ENCODE measurements at places on chromosomes 12 and 14.

DNA sequence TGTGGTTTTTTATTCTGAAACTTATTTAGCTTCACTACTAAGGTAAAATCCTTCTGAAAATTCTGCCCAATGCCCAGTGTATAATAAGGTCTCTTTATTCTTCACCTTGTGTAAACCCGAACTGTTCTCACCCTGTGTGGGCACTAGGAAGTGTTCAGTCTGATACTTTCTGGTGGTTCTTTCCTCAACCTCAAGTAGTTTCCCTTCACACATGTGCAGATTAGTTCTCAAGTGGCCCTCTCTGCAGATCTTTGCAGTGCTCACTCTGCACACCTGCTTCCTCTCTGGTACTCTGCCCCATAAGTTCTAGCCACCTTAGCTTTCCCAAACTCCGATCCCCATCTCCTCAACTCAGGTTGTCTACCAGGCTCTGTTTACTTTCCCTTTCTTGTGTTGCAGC is 61.6 kb downstream of the RAD51B start:
- DNase-seq = no peak

GRCh38 chr12:30926243-30927221 is at the start of gene TSPAN11:
TSPAN11 (plus strand) TSS chr12:30926748; CDS start chr12:30953992, 27,244 bp downstream.
- no peak for DNase-seq

GRCh38 chr12:123427036-123427769 is 9.3 kb downstream of the RILPL2 start:
- no peak for DNase-seq

DNA sequence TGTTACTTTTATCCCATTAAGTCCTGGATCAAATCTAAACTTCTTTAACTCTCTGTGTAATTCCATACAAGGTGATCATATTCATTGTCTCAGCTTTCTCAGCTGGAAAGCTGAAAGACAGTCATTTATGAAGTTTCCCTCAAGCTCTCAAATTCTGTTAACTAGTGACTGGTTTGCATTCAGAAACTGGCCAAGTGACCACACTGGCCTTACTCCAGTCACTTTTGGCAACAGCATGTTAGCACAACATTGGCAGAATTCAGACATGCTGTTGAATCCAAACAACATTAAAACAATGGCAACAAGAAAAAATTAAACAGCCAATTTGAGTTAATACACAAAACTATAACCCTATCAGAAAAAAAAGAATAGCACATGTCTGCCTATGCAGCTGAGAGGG is 343.3 kb downstream of the MDGA2 start:
- DNase-seq = no peak

- no peak for DNase-seq
These were observed 796.5 kb downstream of the GALC start for GRCh38 chr14:87196436-87196835.

DNA sequence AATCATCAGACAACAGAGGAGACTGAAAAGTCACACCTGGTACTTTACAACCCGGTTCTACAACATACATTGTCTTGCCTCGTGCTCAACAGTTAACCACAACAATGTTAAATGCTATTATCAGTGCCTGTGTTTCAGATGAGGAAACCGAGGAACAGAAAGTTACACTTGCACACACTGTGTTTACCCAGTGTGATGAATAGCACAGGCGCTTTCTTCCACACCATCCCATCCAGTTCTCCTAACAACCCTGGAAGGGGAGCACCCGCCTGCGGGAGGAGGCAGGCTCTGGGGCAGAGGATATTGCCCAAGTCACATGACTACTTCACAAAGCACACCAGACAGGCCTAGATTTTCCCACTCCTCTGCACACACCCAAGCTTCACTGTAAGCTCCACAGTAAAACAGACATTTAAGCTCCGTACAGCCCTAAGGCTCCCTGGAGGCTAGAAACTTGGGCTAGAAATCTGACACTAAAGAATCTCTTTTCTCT is 21.8 kb downstream of the NCKAP5L start:
- DNase-seq = no peak

DNA sequence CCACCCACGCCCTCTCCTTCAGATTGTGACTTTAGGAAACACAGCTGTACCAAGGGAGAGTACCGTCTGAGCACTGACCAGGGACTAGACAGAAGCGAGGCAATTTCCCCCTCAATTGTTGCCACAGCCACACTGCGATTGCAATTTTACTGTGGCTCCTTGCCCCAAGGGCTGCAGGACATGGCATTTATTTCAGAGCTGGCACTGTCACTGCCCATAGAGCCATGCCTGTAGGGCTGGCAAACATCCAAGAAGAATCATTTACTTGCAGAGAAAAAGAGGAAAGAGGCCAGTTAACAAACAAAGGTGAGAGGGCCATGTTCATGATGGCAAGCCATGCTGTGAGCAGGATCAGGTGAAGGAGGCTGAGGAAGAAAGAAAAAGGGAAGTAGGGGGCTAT is 129.6 kb downstream of the EMP1 start:
- no peak for DNase-seq

- DNase-seq = no peak
These were observed 48.3 kb downstream of the NPAS3 start for GRCh38 chr14:32986791-32987540.

- no peak for DNase-seq
These were observed 102.1 kb downstream of the ERGIC2 start for GRCh38 chr12:29278673-29279420.

- no peak for DNase-seq
These were observed 24.4 kb upstream of the PTPRQ start for GRCh38 chr12:80419644-80420043.

DNA sequence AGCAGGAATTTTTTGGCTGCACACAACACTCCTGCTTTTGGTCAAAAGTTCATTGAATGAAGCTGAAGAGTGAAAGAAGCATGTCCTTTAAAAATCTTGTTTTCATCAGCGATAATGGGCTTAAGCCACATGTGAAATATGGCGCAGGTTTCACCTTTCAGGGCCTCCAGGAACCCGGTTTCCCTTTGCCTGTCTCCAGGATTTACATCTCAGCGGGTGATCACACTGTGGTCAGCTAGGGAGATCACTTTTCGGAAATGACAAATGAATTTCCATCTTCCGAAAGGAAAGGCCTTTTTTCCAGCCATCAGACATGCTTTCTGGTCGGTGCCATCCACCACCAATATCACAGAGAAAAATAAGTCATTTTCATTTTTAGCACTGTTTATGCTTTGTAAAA is 727.1 kb upstream of the TBX3 start:
- DNase-seq = no peak

GRCh38 chr12:13957576-13957975 is 23.8 kb downstream of the GRIN2B start:
- DNase-seq = no peak

All from K562 (cell line).